Hematopoietic multipotent progenitor cell treated with erythropoietin and hydrocortisone succinate and interleukin-3 and kit ligand, for 8 days (in vitro differentiated cells): ENCODE measurements at places on chromosomes 4 and X.
A peak's percentile ranks its signal among the peaks of the same experiment; 100 is the strongest.

DNA sequence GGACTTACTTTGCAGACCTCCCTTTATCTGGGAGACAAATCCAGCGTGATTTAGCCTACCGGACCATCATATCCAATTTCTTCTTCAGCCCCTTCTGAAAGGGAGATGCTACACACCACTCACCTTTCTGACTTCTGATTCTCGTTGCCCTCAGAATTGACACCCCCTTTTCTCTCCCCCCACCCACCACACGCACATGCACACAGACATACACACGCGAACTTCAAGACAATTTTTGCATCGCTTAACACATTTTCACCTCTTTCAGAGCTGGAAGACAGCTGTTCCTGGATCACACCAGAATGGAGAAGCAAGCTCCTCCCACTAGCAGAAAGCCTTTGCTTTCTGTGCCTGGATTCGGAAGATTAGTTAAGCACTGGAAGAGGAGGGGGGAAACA lies 1.0 kb upstream of the SNCA start:
- DNase-seq = peak; percentile 74

DNA sequence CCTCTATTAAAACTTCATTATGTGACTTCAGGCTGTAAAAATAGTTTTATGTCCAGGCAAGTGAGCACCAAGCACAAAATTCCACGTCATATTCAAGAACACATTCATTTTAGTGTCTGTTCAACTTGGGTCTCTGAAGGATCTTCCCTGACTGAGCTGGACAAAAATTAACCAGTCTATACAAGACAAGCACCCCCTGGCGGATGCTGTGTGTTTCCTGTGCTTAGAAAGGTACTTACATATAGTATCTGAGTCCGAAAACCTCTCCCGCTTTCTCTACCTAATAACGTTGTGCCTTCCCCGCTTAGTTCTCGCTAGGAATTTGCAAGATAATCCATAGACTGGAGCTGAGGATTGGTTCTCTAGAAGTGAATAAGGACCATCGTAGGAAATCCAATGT lies 2214.5 kb upstream of the TENM3 start:
- peak; percentile 55 for DNase-seq

DNA sequence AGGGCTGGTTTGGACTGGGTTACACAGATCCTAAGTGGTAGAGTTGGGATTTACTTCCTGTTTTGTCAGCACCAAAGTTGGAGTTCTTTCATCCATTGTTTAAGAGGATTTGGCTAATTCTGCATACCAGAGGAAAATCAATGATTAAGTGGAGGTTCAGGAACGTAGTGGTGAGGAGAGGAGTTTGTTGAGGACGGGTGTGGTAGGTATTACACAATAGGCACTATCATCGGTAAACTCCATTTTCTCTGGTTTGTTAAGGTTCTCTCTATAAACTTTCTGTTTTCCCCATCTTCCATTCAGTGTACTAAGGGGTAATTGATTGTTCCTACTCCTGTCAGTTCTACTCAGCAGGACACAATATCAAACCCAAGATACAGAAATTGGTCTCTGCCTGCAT lies 107.5 kb upstream of the VCX2 start:
- no peak for DNase-seq

DNA sequence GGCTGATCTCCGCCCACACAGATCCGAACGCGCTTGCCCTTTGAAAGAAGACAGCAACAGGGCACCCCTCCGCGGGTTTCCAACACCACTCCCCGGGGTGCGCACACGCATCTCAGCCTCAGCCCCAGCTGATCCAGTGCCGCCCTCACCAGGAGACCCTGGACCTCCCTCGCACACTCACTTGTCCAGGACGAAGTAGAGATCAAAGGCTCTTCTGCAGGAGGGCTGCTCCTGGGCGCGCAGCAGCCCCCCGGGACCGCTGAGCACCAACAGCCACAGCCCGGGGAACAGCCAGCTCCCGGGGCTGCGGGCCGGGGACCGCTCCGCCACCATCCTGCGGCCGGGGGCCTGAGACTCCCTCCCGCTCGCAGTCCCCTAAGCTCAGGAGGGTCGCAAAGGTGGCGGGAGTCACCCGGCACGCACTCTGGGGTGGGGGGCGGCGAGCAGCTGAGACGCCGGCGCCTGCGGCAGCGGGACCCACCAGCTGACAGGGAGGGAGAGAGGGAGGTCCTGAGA lies 743 bp downstream of the ANTXR2 start:
- no peak for DNase-seq

- no peak for DNase-seq
Observed at GRCh38 chrX:69100478-69100877, 64.8 kb downstream of the PJA1 start.

- DNase-seq = no peak
Observed at GRCh38 chrX:63959975-63960374, 175.0 kb upstream of the ARHGEF9 start.

DNA sequence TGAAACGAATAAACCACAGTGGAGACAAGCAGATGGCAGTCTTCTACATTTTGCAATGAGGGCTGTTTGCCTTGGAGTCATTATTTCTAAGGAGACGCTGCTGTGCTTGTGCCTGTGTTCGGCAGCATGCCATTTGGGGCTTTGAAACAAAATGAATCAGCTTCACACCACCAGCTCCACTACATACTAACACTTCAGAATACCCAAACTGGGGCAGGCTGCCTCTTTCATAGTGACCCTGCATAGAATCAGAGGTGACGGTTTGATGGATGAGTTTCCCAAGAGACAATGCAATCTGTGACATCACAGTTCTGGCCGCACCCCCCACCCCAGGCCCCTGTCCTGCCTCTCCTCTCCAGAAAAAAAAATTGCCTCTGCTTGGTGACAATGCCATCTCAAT lies 57.1 kb upstream of the MID1 start:
- no peak for DNase-seq

- no peak for DNase-seq
Observed at GRCh38 chr4:22708961-22709360, 16.2 kb downstream of the GBA3 start.

DNA sequence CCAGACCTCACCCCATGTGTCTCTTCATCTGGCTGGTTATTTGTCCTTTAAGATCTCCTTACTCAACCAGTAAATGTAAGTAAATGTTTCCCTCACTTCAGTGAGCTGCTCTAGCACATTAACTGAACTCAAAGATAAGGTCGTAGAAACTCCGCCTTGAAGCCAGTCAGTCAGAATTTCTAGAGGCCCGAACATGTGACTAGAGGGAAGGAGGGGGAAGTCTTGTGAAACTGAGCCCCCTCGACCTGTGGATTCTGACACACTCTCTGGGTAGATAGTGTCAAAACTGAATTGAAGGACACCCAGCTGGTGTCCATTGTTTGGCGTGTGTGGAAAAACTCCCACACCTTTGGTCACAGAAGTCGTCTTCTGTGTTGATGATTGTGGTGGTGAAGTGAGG lies 933.9 kb downstream of the ADGRL3 start:
- no peak for DNase-seq

DNA sequence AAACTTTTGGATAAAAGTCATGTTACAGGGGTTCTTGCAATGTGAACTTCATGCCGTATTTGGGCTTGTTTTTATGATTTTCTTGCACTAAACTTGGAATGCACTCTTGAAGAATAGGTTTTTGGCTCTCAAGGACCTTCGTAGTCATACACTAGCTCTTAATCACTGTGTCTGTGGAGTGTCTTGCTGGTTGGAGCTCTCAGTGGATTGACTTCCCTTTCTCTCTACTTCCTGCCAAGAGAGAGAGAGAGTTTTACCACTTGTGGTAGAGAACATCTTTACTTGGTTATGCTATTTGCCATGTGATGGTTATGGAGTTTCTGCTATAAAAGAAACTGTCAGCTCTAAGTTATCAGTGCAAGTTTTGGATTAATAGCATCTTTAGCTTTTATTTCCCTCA lies 112.4 kb downstream of the BMPR1B start:
- no peak for DNase-seq

- no peak for DNase-seq
Observed at GRCh38 chr4:48706736-48707135, 73.3 kb downstream of the FRYL start.

- no peak for DNase-seq
Observed at GRCh38 chr4:90498175-90498574, 371.0 kb downstream of the CCSER1 start.

GRCh38 chrX:50579955-50580354 lies 109.3 kb upstream of the DGKK start:
- peak; percentile 69 for DNase-seq

GRCh38 chr4:16626945-16627344 lies 271.5 kb downstream of the LDB2 start:
- DNase-seq = no peak

GRCh38 chr4:82584931-82585330 lies 23.1 kb upstream of the TMEM150C start:
- peak; percentile 53 for DNase-seq

DNA sequence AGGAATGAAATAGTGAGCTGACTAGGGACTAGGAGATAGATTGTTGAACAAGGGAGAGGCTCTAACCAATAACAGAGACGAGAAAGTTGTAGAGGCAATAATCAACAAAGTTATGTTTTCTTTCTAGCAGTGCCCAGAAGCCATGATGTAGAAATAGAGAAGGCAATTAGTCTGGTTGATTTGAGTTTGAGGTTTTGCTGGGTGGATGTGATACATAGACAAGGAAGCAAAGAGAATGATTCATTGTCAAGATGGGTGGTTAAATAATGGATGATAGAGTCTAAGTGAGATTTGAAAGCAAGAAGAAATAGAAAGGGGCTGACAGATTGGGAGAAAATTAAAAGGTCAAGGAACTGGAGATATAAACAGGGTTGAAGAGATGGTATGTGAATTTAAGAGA lies 11.2 kb downstream of the RBM41 start:
- no peak for DNase-seq

- DNase-seq = no peak
Observed at GRCh38 chrX:46543441-46543840, 1.8 kb downstream of the ZNF674 start.

GRCh38 chr4:77002321-77003107 lies 53.0 kb downstream of the SEPTIN11 start:
- DNase-seq = no peak

- no peak for DNase-seq
Observed at GRCh38 chr4:3668825-3669552, 97.2 kb upstream of the ADRA2C start.

GRCh38 chr4:68748181-68748991 lies 67.4 kb upstream of the UGT2B10 start:
- no peak for DNase-seq

- no peak for DNase-seq
Observed at GRCh38 chr4:1187182-1187581, 14.8 kb upstream of the SPON2 start.

GRCh38 chr4:140426610-140427105 lies 790 bp downstream of the CLGN start:
- peak; percentile 53 for DNase-seq

GRCh38 chr4:134668237-134668636 lies 466.6 kb upstream of the PABPC4L start:
- DNase-seq = no peak
